MCF 10A (cell line): ENCODE measurements at places on chromosomes 2 and 18.

DNA sequence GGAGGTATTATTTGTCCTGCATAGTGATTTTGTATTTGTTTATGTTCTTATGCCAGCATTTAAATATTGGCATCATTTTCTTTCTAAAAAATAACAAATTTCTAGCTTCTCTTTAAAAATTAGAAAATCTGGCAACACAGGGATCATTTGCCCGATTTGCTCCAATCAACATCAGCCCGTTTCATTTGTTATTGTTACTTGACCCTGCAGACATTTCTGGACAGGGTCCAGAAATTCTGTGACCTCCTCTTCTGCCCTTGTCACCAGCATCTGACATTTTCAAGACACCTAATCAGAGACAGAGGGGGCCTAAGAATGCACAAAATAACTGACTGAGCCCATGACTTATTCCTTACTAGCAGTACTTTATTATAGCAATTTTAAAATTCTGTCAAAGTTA is 253.3 kb downstream of the MREG start:
- no peak overlapping the region for H3K27ac ChIP-seq
- H3K4me3 ChIP-seq: no peak overlapping the region
- DNase-seq: no peak

DNA sequence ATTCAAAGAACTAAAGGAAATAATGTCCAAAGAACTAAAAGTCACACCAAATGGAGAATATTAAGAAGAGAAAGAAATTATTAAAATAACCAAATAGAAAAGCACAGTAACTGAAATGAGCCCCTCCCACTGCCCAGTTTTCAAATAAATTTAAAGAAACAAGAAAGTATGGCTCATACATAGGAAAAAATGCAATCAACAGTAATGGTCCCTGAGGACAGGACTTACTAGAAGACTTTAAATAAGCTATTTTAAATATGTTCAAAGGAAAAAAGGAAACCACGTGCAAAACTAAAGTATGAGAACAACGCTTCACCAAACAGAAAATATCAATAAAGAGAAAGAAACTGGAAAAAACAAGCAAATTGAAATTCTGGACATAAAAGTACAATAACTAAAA is 58.9 kb downstream of the TMEM131 start:
- H3K4me1 ChIP-seq: peaks cover 19% of the 10 kb centered on the region
- no peak overlapping the region for H3K4me3 ChIP-seq
- H3K27ac ChIP-seq: no peak overlapping the region
- H3K27me3 ChIP-seq: no peaks in the 10 kb centered on the region

DNA sequence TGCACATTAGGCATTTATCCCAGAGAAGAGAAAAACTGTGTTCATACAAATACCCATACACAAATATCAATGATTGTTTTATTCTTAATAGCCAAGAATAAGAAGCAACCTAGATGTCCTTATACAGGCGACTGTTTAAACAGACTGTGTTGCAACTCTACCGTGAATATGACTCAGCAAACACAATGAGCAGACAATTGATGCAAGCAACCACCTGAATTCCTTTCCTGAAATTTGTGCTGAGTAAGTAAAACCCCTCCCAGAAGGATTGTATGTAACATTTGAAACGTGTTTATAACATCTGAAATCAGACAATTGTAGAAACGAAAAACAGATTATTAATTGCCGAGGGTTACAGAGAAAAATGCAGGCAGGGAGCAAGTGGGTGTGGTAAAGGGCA is 621.9 kb upstream of the SOX11 start:
- H3K27me3 ChIP-seq: no peaks in the 10 kb centered on the region
- peaks cover 12% of the 10 kb centered on the region for H3K4me1 ChIP-seq
- peak overlapping the region; percentile 37 for H3K4me3 ChIP-seq

GRCh38 chr2:233728723-233729301 is at the start of gene UGT1A3:
Gene UGT1A3 (plus strand): TSS chr2:233729042. CDS start chr2:233729127, 85 bp downstream.
- no peaks in the 10 kb centered on the region for H3K4me1 ChIP-seq
- H3K27ac ChIP-seq: no peak within 1 kb of the TSS
- H3K4me3 ChIP-seq: no peak within 1 kb of the TSS
- no peaks in the 10 kb centered on the region for H3K27me3 ChIP-seq
- peaks cover 7% of the 10 kb centered on the region for H3K36me3 ChIP-seq

- H3K36me3 ChIP-seq: peaks cover 90% of the 10 kb centered on the region
- H3K4me1 ChIP-seq: peaks cover 13% of the 10 kb centered on the region
- no peaks in the 10 kb centered on the region for H3K27me3 ChIP-seq
- H3K27ac ChIP-seq: peak overlapping the region; percentile 46
- no peak for DNase-seq
Measured at GRCh38 chr2:47165001-47165555, 10.0 kb upstream of the STPG4 start.

GRCh38 chr2:174076975-174077374 is 111.8 kb upstream of the SP3 start:
- no peaks in the 10 kb centered on the region for H3K27me3 ChIP-seq
- H3K27ac ChIP-seq: no peak overlapping the region
- peaks cover 27% of the 10 kb centered on the region for H3K36me3 ChIP-seq
- H3K4me1 ChIP-seq: no peaks in the 10 kb centered on the region
- no peak for DNase-seq

DNA sequence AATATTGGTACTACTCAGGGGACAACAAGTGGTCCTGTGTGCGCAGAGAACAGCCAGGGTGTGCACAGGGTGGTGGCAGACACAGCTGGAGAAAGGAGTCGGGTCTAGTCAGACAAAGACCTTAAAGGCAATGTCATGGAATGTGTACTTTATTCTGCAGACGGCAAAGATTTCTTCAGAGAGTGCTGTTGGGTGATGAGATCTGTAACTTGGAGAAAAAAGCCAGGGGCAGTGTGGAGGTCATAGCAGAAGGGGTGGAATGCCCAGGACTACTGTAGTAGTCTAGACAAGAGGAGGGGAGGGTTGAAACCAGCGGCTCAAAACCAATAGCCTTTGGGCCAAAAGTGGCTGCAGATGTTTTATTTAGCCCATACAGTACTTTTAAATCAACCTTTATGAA is 121.3 kb upstream of the ZFP36L2 start:
- H3K36me3 ChIP-seq: peaks cover 20% of the 10 kb centered on the region
- peaks cover 6% of the 10 kb centered on the region for H3K4me1 ChIP-seq

GRCh38 chr2:45647356-45647755 is 4.1 kb upstream of the PRKCE start:
- H3K4me1 ChIP-seq: peaks cover 8% of the 10 kb centered on the region
- H3K36me3 ChIP-seq: no peaks in the 10 kb centered on the region
- no peak for DNase-seq
- H3K4me3 ChIP-seq: no peak overlapping the region

DNA sequence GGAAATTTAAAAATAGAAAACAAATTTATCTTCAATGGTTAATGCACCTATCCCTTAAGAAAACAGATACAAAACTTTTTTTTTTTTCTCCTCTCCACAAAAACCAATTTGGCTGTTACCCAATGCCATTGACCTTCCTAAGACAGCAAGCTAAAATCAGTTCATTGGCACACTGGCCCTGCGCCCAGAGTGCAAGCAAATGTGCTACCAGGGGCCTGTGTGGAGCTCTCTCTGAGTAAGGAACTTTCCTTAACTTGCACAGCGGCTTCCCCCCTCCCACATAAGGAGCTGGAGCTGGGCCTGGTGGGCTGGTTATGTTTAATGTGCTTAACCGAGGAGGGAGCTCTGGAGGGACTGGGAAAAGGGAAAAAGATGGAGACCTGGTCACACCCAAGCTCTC is 17.6 kb upstream of the POU3F3 start:
- peaks cover 8% of the 10 kb centered on the region for H3K36me3 ChIP-seq
- no peak overlapping the region for H3K4me3 ChIP-seq
- H3K27me3 ChIP-seq: no peaks in the 10 kb centered on the region
- H3K4me1 ChIP-seq: peaks cover 4% of the 10 kb centered on the region

DNA sequence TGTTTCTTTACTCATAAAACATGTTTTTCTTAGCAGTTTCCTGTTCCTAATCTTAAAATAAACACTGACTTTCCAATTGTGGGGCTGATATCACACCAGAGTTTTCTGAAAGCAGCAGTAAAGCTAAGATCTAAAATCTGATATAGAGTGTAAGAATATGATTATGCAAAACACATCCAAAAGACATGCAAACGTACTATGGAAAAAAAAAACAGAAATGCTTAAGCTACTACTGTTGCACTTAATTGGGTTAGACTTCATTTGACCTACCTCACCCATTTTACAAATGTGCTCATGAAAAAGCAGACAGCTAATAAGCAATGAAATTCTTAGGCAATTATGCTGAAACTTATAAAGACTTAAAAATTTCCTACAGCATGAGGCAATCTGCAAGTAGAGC is 10.5 kb downstream of the CYTIP start:
- H3K4me3 ChIP-seq: no peak overlapping the region
- peaks cover 15% of the 10 kb centered on the region for H3K4me1 ChIP-seq
- no peak for DNase-seq

- H3K27ac ChIP-seq: no peak overlapping the region
- no peaks in the 10 kb centered on the region for H3K4me1 ChIP-seq
Measured at GRCh38 chr18:3947383-3947782, 497.4 kb downstream of the TGIF1 start.

DNA sequence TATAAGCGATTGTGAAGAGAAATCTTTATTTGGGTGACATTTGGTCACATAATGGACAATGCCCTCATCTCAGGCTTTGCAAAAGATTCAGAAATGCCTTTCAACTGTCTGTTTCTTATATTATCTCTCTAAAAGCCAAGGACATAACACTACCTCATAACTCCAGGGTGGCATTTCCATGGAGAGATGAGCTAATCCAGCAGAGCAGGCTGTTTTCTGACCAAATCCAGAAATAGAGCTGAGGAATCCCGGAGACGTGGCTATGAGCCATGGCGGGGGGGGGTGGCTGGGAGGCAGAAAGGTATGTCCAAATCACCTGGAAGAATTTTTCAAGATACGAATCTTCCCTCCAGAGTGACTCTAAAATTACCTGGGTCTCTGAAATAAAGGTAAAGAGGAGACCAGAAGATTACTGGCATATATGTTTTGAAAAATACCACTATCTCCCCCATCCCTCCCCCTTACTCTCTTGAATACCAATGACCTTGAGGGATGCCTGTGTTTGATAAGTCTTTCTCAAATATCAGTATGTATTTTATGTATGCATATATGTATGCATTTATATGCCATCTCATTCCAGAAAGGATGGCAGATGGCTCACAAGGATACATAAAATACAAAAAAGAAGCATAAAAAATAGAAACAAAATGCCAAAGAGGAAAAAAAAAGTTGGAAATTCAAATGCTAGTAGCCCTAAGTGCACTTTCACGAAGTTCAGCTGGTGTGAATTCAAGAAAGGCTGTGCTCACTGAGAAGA is 296.0 kb upstream of the MGAT5 start:
- H3K36me3 ChIP-seq: no peaks in the 10 kb centered on the region
- H3K27me3 ChIP-seq: peaks cover 18% of the 10 kb centered on the region

DNA sequence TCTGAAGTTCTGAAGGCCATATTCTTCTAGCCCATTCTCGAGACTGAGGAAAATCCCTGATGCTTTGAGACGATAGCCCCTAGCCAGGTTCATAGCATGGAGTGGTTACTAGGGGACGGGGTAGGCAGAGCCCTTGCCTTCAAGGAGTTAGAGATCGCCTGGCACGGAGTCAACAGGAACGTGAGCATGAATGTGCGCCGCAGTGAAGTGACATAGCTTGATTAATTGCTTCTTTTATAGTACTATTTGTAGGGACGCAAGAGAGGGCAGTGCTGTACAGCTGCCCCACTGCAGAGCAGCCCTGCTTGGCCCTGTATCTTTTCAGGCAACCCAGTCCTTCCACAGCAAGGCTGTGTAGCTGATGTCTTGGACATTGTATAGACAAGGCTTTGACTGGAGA is 26.2 kb downstream of the HRH4 start:
- peaks cover 9% of the 10 kb centered on the region for H3K4me1 ChIP-seq
- H3K27ac ChIP-seq: no peak overlapping the region
- no peak overlapping the region for H3K4me3 ChIP-seq

DNA sequence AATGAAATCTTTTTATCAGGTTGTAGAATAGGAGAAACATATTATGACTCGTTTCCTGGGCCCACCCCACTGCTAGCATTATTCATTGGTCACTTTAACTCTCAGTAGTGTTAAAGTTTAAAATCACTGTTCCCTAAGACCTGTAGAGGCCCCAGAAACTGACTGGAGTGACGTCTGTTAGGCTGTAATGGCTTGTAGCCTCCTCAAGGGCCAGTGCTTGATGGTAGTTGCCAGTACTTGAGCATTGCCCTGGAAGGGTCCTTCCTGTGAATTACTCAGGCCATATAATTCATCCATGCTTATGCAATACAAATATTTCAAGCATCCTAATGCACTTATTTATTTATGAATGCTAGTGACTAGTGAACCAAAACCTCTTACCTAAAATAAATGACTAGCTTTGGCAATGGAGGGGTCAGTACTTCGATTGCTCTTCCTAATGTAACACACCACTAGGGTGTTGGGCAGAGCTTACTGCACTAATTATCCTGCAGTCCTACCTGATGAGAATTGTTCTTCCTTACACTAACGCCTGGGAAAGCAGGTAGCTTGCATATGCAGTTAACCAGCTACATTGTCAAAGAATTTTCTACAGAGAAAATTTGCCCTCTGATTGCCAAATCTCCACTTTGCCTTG is 31.2 kb downstream of the ARHGAP25 start:
- H3K27ac ChIP-seq: peak overlapping the region; percentile 57
- H3K27me3 ChIP-seq: no peaks in the 10 kb centered on the region
- DNase-seq: no peak
- H3K4me1 ChIP-seq: peaks cover 17% of the 10 kb centered on the region

DNA sequence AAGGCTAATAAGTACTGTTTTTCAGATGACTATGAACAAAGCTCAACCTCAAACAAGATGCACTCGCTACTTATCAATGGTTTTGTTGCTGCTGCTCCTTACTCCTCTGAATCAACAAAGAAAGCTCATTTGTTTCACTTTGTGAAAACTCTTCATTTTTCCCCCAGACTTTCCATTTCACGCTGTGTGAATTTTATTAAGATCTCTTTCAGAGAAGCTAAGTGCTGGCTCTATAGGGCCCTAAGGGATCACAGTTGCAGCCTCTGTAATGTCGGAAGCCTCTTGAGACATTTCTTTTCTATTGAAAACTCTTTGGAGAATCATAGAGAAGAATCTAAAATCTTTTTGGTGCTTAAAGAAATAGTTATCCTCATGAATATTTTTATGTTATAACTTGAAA is 209.8 kb downstream of the CD226 start:
- H3K36me3 ChIP-seq: no peaks in the 10 kb centered on the region
- H3K4me1 ChIP-seq: no peaks in the 10 kb centered on the region
- H3K27ac ChIP-seq: no peak overlapping the region
- no peak overlapping the region for H3K4me3 ChIP-seq
- peaks cover 5% of the 10 kb centered on the region for H3K27me3 ChIP-seq

DNA sequence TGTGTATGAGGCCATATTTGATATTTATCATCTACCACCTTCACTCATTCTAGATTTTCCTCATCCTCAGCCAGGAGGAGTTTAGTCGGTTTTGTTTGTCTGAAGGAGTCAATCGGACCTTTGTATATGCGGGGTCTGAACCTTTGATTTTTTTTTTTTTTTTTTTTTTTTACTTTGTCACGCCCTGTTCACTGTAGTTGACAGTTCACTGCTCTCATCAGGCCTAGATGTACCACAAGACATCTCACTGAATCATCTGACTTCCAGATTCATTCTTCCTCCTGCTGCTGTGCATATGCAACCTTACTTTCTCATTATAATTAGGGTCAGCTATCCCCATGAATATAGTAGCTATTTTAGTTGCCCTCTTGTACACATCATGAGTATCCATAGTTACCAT is 133.2 kb downstream of the ARHGAP15 start:
- H3K4me1 ChIP-seq: peaks cover 23% of the 10 kb centered on the region
- no peaks in the 10 kb centered on the region for H3K27me3 ChIP-seq
- DNase-seq: no peak
- peaks cover 5% of the 10 kb centered on the region for H3K36me3 ChIP-seq
- no peak overlapping the region for H3K27ac ChIP-seq
- H3K4me3 ChIP-seq: no peak overlapping the region
